Left lung (tissue), 14 donors: ENCODE measurements at places on chromosomes 7 and 10. TPM values are rescaled to one million over a fixed set of nuclear protein-coding genes. Genes with fewer than 3 reads are reported as not detected.
A peak's percentile ranks its signal among the peaks of the same experiment; 100 is the strongest.

Gene GTF2I
- total RNA-seq: 220 TPM

Gene LRRN3
- 3.3 TPM for total RNA-seq

Gene PVRIG
- 0.42 TPM for total RNA-seq

Gene PIK3CG
- 13.2 TPM for total RNA-seq

Gene PODXL
- 124 TPM for total RNA-seq

Gene DNAJC9
- 17.6 TPM for total RNA-seq

Gene FFAR4
- 2.1 TPM for total RNA-seq

Gene COX19
- total RNA-seq: 9.1 TPM

Gene BHLHA15
- total RNA-seq: 0.87 TPM

Gene PON3
- 49.3 TPM for total RNA-seq

Gene FAM20C
- 44.6 TPM for total RNA-seq

Gene STAG3
- total RNA-seq: 3.7 TPM

Gene CPA2
- not detected for total RNA-seq

Gene CRYGN
- total RNA-seq: not detected

Gene LSM5
- 39.4 TPM for total RNA-seq

Gene ZNF273
- 5.0 TPM for total RNA-seq

Gene SFXN2
- total RNA-seq: 17.1 TPM

Gene MAT1A
- 0.38 TPM for total RNA-seq

- no peak for DNase-seq
Observed at GRCh38 chr10:97731346-97732051, 5.4 kb upstream of the ZFYVE27 start.

DNA sequence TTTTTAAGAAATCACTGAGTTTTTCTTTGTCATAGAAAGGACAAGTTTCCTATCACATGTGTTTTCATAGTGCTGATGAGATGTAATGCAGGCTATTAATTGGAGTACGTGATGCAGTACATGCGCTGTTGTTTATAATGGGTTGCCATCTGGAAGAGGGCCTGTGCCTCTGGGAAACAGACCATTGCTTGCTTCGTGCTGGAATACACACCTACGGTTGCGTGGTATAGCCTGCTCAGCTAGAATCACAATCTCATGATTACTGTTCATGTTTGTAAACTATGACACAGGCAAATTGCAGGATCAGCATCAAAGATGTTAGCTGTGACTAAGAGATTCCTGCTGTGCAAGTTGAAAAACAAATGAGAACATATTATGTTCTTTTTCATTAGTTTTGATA lies 107.2 kb upstream of the STEAP1B start:
- DNase-seq: peak; percentile 73

- no peak for DNase-seq
Observed at GRCh38 chr10:45404770-45405120, 30.7 kb downstream of the ALOX5 start.

- no peak for DNase-seq
Observed at GRCh38 chr7:39741942-39742623, 118.7 kb downstream of the RALA start.

DNA sequence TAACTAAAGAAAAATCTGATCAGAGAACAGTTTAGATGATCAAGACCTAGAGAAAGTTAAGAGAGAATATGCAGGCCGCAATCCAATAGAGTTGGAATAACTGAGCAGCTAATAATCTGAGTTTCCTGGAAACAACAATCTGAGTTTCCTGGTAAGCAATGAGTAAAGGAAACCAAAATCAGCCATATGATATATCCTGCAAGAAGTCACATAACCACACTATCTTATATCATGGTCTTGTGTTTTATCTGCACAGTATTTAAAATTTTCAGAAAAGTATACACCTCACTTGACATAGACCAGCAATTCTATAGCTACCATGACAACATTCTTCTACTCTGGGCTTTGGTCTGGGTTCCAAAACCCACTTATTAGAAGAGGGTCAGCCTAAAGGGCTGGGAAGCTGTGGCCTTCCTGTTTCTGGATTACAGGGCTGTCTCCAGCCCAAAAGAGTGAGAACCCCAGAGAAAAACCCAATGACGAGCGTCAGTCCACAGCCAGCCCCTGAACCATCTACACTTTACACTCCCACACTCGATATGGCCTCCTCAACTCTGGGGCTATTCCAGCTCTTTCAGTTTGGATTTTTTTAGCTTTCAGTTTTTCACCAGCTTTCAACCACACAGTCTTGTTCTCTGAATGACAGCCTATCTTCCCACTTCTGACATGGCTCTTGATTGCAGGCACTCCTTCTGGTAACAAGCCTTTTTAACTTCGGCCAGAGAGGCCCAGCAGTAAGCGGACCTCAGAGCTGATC lies 110.4 kb downstream of the GLI3 start:
- DNase-seq: no peak

DNA sequence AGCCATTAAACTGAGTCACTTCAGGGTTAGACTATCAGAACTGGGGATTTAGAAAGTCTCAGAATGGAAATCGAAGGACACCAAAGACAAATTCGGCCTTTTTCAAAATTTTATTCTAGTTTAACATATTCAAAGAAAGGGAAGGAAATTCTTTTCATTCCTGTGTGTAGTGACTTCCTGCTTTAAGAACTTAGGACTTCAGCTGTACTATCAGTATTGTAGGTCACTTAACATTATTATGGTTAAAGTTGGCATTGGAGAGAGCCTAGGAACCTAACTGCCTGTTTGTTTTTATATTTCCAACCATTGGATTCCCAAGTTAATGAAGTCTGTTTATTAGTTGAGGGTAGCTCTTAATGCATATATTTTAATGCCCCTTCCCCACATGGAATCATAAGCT lies 63.7 kb downstream of the PTEN start:
- DNase-seq: no peak

DNA sequence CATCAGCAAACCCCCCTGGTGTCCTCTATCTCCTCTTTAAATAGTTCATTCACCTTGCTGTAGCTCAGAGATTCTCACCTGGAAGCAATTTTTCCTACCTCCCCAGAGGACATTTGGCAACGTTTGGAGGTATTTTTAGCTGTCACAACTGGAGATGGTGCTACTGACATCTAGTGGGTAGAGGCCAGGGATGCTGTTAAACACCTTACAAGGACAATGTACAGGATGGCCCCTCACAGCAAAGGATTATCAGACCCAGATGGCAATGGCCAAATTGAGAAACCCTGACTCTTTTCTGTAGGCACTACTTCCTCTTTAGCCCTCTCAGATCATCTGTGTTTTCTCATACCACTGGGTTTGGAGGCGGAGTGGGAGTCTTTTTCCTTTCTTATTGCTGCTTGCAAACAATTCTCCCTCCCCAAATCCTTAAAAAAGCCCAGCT lies 13.2 kb upstream of the TRA2A start:
- DNase-seq: no peak

- no peak for DNase-seq
Observed at GRCh38 chr10:21125471-21126228, 228.5 kb upstream of the NEBL start.

GRCh38 chr10:79189181-79189580 lies 120.4 kb downstream of the ZMIZ1 start:
- DNase-seq: no peak

- no peak for DNase-seq
Observed at GRCh38 chr7:37424995-37425394, 23.7 kb downstream of the ELMO1 start.

DNA sequence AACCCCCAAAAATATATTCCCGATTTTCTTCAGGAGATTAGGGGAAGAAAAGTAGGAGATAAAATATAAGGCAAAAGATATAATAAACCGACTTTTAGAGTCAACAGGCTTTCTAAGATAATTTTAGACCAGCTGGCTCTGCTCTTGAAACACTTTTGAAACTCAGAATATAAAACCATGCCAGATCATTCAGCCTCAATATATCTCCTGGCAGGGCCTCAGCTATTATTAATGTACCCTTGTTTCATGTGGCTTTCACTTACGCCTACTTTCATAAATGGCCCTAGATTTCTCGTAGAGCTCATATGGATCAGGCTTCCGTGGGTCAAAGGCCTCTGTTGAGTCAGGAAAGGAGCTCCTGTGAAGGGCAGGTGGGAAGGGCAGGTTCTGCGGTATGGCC lies 396.0 kb downstream of the PHTF2 start:
- DNase-seq: peak; percentile 87

DNA sequence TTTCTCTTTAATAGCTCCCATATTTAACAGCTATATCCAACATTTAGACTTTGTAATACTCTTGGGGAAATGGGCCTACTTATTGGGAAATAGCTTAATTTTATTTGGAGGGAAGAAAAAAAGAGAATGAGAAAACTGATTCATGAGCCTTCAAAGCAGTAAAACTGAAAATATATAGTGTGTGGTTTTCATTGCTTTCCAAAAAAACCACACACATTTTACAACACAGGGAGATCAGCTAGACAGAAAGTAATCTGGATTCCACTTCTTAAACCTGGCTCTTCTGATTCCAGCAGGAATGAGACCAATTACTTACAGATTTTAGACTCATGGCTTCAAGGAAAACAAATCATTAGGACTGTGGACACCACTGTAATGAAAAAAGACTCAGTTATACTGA lies 48.7 kb downstream of the CH25H start:
- no peak for DNase-seq

GRCh38 chr7:340200-340937 lies 50.4 kb downstream of the FOXL3 start:
- DNase-seq: peak; percentile 63

GRCh38 chr7:77524731-77525130 lies 12.4 kb upstream of the PTPN12 start:
- DNase-seq: no peak

GRCh38 chr10:84493951-84494848 lies 165.8 kb downstream of the CCSER2 start:
- no peak for DNase-seq

- DNase-seq: no peak
Observed at GRCh38 chr7:106813705-106814305, 51.3 kb upstream of the PIK3CG start.

DNA sequence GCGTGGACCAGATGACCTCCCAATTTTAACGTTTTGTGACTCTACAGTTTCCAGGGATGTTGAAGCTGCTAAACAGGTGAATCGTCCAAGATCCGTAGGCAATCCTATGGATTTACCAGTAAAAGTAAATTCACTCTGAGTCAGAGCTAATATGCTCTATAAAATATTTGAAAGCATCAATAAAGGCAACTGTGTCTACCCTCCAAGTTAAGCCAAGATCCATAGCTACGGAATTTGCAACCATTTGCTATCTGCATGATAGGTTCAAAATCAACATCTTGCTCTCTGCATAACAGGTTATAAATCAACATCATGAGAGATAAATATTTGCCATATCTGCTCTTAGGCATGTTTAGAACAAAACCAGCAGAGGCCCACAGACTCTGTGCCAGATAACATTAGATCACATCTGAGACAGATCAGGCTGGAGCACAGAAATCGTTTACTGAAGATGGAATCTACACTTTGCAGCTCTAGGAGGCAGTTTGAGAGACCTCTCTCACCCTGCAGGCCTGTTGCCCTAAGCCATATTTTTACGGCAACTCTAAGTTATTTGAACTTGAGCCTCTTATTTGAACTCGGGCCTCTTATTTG lies 80.7 kb upstream of the PDCD4 start:
- no peak for DNase-seq

DNA sequence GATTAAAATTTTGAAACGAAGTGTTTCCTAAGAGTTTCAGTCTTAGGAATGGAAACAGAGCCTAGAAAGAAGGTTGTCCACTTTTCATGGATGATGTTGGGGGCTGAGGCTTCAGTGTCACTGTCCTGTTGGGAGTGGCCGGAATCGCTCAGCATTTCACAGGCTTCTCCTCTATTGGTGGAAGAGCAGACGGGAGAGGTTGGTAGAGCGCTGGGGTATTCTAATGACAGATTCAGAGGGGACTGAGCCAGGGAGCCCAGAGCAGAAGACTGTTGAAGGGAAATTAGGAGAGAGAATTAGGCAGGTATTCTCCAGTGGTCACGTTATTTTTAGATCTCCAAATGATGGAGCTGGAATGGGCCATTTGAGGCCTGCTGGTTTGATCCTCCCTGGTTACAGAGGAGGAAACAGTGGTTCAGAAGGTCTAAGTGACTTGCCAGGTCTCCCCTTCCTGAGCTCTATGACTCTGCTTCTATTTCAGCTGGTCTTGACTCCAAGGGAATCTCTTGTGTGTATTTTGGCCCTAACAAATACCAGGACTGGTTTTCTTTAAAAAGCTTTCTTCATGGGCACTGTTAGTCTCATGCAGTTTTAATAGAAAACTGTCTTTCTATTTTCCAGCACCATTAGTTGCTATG lies 35.7 kb upstream of the EEPD1 start:
- no peak for DNase-seq

- no peak for DNase-seq
Observed at GRCh38 chr10:132058793-132059759, 6.7 kb upstream of the JAKMIP3 start.

DNA sequence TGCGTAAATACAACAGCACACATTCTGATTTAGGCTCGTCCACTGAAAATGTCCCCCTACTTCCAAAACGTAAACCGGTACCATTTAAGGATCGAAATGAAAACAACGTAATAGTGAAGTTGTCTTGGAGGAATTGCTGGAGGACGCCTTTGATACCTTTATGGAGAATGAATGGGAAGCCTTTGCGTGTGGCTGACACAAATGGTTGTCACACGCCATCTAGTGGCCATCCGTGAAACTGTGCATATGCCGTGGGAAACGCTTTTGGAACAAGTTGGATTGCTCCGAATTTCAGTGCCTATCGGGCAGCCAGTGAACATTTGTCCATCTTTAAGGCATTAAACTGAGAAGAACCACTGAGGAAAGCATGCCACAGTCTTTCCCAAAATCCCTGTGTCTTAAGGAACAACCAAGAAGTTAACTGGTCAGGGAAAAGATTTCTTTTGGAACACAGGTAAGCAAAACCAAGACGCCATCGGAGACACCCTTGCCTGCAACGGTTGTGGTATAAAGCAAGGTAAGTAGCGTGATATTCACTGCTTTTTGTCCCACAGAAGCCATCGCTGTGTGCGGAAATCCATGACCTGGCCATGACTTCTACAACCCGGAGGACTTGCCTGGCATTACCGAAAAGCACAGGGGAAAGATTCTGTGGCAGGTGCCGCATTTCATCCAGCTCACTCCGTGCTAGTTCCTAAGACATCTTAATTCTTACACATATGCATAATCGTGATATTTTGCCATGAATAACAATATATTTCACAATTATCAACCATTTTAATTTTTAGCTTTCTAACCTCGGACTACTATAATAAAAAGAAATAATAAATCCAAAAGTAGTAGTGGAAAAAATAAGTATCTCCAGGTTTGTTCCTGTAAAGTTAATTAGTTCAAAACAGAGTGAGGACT lies 100.6 kb downstream of the FAM204A start:
- DNase-seq: peak; percentile 76

DNA sequence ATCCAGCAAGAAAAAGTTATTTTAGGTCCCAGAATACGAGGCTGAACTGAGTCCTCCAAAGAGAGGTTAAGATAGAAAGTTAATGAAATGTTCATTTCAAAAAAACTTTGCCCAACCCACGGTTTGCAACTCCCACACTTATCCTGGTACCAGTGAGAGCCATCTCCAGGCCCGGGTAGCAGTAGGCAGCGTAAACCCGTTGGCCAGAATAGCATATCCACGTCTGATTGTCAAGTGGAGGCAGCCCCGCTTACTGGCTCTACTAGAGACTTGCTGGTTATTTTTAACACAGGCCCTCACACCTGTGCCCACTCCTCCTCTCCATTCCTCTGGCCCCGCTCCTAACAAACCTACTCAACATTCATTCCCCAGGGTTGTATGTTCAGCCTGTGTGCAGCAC lies 109.7 kb downstream of the HIP1 start:
- no peak for DNase-seq
